A172 (cell line): ENCODE measurements at places on chromosomes 11 and 22. TPM values are rescaled to one million over a fixed set of nuclear protein-coding genes. Genes with fewer than 3 reads are reported as not detected.

- DNase-seq, result no peak
Observed at GRCh38 chr11:75454987-75455386, 22.0 kb upstream of the KLHL35 start.

The SLN gene
- total RNA-seq, result not detected in 2 replicates

DNA sequence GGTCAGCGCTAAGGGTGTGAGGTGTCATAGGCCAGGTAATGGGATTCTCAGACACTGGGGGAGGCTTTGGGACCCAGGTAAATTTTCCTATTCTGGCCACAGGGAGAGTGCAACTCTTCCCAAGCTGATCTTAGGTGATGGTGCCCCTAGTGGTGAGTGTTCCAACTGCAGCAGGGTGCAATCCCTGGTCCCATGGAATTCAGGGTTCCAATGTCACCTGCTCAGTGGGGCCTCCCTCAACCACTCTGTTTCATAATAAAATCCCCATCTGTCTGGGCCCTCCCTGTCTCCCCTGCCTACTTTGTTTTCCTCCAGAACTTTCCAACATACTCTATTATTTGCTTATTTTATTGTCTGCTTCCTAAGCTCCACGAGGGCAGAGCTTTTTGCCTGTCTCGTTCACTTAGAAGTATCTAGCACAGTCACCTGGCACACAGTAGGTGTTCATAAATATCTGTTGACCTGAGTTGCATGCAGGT lies 2.9 kb upstream of the SGSM1 start:
- peak; percentile 5 for DNase-seq

GRCh38 chr22:27075891-27076290 lies 418.5 kb downstream of the MIAT start:
- DNase-seq, result no peak

GRCh38 chr11:120086651-120087050 lies 51.3 kb downstream of the TRIM29 start:
- DNase-seq, result no peak

- DNase-seq, result no peak
Observed at GRCh38 chr11:131190446-131190845, 180.0 kb upstream of the NTM start.

DNA sequence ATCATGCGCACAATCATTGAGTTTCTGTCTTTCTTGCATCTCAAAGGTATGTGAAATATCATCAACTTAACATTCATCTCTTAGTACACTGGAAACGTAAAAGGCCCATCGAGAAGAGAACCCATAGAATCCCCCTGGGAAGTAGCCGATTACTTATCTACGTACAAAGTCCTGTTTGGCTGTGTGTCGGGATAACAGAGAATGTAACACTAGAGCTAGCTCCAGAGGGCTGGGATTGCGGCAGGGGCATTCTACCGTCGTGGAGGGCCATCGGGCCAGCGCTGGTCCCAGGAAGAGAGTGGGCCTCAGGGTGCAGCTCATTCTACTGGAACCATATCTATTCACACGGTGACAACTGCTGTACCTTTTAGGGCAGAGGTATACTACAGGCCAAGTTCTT lies 4.5 kb downstream of the GAL start:
- no peak for DNase-seq

DNA sequence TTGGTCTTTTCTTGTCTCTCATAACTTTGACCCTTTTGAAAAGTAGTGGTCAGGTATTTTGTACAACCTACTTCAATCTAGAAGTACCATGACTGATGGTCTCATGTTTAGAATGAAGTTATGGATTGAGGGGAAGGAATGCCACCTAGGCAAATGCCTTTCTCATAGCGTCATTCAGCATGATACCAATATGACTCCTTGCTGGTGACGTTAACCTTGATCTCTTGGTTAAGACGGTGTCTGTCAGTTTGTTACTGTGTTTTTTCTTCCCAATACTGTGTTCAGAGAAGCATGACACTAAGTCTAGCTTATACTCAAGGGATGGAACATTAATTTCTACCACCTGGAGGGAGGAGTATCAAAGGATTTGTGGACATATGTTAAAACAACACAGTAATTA lies 130.9 kb downstream of the KIF18A start:
- DNase-seq, result peak; percentile 52

The TRIM49 gene
- total RNA-seq, result not detected in 2 replicates

The ADM gene
- 40.3 and 46.7 TPM in 2 replicates for total RNA-seq

- no peak for DNase-seq
Observed at GRCh38 chr11:128515086-128515485, 72.3 kb downstream of the ETS1 start.

DNA sequence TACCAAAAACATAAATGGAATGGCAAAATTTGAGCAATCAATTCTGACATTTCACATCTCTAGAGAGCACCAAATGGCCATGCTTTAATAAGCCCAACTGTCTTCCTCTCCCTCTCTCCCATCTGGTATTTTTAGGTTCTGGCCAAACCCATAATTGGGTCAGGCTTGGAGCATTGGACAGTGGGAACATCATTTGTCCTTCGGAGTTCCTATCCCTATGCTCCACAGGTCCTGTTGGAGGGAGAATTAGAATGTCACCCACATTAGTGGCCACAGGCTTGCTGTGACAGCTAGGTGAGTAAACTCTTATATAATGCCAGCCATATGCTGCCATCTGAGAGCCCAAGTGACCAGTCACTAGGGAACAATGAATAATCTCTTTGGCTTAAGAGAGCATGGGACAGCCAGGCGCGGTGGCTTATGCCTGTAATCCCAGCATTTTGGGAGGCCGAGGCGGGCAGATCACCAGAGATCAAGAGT lies 251.0 kb upstream of the CCDC90B start:
- DNase-seq, result no peak
